Vagina (tissue), 2 donors: ENCODE measurements at places on chromosomes 16 and 17.

DNA sequence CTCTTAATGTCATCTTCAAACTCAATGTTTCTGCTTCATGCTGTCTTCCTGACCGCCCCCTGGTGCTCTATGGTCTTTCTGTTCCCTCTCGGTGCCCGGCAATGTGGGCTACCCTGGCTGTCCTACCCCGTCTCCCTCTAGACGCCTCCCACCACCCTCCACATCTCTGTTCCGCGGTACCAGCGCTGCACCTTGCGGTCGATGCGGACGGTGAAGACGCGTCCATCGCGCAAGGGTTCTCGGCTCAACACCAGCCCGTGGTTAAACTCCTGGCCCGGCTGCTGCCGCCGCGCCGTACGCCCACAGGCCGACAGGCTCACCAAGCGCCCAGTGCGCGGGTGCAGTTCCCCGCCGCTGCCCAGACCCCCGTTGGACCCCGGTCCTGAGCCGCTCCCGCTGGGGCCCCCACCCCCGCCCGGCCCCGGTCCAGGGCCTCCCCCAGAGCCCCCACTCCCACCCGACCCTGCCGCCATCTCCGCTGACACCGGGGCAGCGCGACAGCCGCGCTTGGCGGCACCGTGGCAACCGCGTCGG lies at the start of gene NEURL4:
NEURL4 (minus strand) TSS at position 496 of the 534 bp plus-strand sequence; CDS start at position 473, 23 bp downstream.
- H3K4me1 ChIP-seq, result peaks cover 22% of the 10 kb centered on the region
- H3K4me3 ChIP-seq, result peak within 1 kb of the TSS; percentile 99
- DNase-seq, result no peak
- H3K36me3 ChIP-seq, result peaks cover 15% of the 10 kb centered on the region
- H3K27me3 ChIP-seq, result no peaks in the 10 kb centered on the region

DNA sequence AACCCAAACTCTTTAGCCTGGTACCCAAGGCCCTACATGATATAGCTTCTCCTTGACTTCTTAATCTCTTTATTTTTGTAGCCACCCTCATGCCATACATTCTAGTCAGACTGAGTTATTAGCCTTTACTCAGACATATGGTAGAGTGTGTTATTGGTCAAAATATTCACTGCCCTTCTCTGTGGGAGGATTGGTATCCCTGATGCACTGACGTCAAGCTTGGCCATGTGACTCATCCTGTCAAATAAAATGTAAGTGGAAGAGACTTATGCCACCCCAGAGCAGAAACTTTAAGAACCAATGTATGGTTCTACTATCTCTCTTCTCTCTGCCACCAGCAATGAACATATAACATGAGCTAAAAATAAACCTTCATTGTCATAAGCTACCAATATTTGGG lies 12.2 kb upstream of the BEAN1 start:
- no peaks in the 10 kb centered on the region for H3K36me3 ChIP-seq
- no peak overlapping the region for H3K4me3 ChIP-seq

DNA sequence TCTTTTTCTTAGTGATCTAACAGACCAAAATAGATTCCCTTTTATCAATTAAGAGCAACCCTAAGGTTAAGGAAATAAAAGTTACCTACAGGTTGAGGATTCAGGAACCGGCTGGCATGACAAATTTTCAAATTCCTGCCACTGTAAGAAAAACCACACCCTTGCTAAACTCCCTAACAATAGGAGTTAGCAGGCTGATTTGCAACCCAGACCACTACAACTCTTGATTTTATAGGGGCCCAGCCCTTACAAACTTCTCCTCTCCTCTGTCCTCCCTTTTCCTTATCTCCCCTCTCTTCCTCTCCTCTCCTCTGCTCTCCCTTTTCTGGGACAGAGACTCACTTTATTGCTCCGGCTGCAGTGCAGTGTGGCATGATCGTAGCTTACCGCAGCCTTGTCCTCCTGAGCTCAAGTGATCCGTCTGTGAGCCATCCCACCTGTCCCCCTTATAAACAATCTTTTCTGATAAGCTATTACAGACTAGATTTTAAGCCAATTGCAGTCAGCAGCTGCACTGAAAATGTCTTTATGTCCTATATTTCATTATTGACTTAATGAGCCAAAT lies 418.9 kb downstream of the CDH8 start:
- no peak for DNase-seq
- no peaks in the 10 kb centered on the region for H3K4me1 ChIP-seq
- H3K27me3 ChIP-seq, result no peaks in the 10 kb centered on the region
- H3K4me3 ChIP-seq, result no peak overlapping the region

- peaks cover 7% of the 10 kb centered on the region for H3K4me1 ChIP-seq
- no peak overlapping the region for H3K4me3 ChIP-seq
- DNase-seq, result no peak
- no peaks in the 10 kb centered on the region for H3K36me3 ChIP-seq
Observed at GRCh38 chr17:21463779-21464407, 87.7 kb downstream of the KCNJ12 start.

DNA sequence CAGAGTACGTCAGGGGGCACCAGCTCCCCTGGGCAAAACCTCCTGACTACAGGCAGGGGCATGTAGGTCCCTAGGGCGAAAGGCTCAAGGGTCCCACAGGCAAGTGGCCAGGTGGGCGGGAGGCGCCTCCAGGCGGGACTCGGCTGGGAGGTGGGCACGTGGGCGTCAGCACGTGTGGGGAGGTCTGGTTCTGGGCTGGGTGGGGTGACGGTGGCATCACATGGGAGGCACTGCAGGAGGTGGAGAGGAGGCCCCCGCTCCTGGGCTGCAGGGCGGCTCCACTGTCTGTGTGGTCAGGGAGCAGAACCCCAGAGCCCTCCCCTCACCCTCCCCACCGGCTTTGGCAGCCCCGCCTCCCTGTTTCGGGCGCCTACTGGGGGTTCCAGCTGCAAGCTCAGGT lies 52.7 kb downstream of the ACTG1 start:
- no peak overlapping the region for H3K27ac ChIP-seq
- no peak for DNase-seq
- H3K4me1 ChIP-seq, result no peaks in the 10 kb centered on the region
- no peaks in the 10 kb centered on the region for H3K36me3 ChIP-seq

- no peak overlapping the region for H3K27ac ChIP-seq
- no peaks in the 10 kb centered on the region for H3K27me3 ChIP-seq
- H3K4me1 ChIP-seq, result no peaks in the 10 kb centered on the region
Observed at GRCh38 chr17:41267711-41268110, 2.5 kb downstream of the KRTAP9-6 start.

DNA sequence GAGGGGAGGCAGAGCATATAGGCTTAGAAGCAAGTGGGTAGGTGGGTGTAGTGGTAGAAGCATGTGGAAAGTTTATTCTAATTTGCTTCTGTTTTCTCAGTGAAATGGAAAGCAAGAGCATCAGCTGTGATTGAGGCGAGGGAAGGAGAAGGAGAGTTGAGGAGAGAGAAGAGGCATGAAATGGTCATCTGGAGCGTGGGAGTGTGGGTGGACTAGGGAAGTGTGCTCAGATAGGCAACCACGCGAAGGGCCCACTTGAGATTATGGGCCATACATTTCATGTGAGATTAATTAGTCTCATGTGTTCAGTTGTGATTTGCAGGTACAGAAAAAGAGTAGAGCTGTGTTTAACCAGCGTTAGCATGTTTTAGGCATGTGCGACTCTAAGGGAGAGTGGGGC lies 20.8 kb upstream of the CDC6 start:
- H3K36me3 ChIP-seq, result no peaks in the 10 kb centered on the region
- H3K27me3 ChIP-seq, result no peaks in the 10 kb centered on the region
- no peak for DNase-seq
- no peaks in the 10 kb centered on the region for H3K4me1 ChIP-seq
